ENCODE measurements at places on chromosomes 7 and 10.

DNA sequence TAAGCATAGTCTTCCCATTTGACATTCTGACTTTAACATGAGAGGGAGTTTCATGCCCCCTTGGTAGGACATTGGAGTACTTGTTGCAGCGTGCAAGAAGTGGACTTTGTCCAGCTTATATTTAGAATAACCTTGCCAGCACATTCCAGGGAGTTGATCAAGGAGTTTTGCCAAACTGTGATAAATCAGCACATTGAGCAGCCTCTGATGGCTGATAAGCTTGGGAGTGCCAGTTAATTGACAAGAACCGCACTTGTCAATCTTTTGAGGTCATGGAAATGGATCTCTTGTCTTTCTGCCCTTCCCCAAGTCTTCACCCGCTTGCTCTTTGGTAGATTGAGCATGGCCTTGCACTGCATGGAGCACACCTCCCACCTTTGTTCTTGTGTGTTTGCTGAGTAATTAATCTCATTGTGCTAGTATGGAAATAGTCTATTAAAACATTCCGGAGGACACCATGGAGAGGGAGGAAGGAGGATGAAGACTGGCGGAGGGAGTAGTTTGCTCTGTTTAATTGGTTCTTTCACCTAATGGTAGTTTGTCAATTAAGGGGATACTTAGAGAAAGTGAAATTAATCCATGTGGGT is 668.5 kb upstream of the GALNT17 start:
- DNase-seq: no peak

DNA sequence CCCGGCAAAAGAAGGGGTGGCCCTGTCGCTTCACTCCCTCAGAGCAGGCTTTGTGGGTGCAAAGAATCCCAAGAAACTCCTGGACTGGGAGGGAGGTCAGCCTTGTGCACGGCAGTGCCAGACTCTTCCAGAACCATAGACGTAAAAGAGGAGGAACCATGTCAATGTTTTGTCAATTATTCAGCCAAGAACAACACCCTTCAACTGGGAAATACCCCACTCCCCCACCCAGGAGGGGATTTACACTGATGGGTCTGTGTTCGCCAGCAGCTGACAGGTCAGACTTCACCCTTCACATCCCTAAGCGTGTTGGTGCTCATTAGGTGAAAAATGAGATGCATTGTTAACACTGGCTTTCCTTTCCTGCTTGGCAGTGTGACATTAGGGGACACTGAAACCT is 116.8 kb upstream of the BMPER start:
- no peak for DNase-seq

- DNase-seq: no peak
Observed at GRCh38 chr7:70318511-70318910, 720.2 kb downstream of the AUTS2 start.

GRCh38 chr7:116953906-116954838 is 871 bp downstream of the ST7 start:
- DNase-seq: peak; percentile 48

DNA sequence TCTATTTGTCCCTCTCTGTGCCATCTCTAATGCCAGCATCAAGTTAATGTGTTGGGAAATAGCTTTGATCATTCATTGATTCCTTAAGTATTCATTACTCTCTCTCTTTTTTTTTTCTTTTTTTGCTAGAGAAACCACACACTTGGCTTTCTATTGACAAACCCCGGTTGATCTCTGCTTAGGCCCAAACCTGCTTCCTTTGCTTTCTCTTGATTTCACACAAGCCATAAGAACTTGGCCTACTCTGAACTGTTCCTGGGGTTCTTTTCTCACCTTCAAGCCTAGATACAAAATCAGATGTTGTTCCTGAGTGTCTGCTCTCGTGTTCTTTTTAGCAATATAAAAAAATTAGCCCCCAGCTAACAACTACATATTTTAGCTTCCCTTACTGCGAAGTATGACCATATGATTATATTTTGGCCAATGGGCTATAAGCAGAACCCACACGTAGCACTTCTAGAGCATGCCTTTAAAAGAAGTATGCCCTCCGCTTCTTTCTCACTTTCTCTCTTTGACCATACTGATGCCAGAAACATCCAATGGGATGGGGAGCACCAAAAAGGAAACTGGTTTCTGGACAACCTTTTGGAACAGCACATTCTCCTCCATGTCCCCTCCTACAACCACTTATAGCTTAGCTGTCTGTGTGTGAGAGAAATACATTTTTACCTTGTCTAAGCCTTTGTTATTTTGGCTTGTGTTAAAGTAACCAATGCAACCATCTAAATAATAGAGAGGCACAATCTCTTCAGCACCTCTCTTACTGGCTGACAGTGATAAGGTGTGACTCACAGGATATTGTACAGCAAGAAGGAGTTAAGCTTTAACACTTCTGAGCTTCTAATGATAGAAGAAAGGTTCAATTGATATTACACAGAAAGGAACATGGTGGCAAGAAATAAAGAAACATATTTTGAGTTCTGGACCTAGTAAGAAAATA is 96.6 kb upstream of the LRRN3 start:
- DNase-seq: no peak

GRCh38 chr7:98307971-98308466 is 26.5 kb downstream of the BRI3 start:
- no peak for DNase-seq

DNA sequence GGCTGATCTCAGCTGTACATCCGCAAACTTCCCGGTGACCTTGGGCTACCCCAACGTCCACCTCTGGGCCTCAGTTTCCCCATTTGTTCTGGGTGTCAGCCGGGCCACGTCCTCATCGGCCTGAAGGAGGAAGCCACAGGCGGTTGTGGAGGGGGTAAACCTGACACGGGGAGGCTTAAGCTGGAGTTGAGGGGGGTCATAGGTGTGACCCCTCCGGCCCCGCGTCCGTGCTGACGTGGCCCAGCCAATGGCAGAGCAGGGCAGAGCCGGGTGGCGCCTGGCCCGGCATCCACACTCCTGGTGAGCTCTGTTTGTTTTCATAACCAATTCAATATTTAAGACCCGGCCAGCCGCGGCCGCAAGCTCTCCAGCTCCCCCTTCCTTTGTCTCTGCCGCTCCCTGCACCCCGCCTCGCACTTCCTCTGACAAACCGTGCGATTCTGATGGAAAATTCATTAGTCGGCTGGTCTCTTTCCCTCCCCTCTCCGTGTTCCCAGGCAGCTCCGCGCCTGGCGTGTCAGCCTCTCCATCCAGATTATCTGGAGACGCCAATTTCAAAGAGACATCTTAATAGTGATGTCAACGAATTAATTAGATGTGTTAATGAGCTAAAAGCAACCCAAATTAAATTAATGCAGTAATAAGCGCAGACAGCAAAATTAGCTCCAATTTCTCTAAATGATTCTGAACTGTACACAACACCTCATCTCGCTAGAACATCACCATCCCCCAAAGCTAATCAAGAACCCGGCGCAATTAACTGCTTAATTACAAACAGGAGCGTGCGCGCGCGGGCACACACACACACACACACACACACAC is 55.4 kb downstream of the MICALL2 start:
- DNase-seq: peak; percentile 33

DNA sequence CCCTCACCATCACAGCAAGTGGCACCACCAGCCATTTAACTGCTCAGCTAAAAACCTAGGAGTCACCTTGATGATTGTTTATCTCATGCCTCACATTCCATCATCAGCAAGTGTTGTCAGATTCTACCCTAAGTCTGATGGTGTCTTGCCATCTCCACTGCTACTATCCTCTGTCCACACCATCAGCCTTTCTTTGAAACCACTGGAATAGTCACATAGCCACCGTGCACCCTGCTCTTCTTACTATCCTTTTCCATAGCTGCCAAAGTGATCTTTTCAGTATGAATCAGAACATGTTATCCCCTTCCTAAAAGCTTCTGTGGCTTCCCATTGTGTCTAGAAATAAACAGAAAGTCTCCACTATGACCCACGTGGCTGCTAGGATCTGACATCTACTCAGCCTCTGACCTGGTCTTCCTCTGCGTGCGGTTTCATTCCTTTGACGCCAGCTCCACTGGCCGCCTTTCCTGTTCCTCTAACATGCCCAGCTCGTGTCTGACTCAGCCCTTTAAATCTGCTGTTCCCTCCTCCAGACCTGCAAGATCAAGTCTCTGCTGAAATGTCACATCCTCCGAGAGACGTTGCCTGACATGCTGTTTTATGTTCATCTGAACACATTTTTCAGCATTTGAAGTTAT is 16.5 kb upstream of the CHN2 start:
- peak; percentile 95 for DNase-seq

GRCh38 chr7:128878226-128879105 is 15.8 kb downstream of the ATP6V1F start:
- no peak for DNase-seq

GRCh38 chr10:1579671-1580070 is 157.7 kb downstream of the ADARB2 start:
- no peak for DNase-seq

DNA sequence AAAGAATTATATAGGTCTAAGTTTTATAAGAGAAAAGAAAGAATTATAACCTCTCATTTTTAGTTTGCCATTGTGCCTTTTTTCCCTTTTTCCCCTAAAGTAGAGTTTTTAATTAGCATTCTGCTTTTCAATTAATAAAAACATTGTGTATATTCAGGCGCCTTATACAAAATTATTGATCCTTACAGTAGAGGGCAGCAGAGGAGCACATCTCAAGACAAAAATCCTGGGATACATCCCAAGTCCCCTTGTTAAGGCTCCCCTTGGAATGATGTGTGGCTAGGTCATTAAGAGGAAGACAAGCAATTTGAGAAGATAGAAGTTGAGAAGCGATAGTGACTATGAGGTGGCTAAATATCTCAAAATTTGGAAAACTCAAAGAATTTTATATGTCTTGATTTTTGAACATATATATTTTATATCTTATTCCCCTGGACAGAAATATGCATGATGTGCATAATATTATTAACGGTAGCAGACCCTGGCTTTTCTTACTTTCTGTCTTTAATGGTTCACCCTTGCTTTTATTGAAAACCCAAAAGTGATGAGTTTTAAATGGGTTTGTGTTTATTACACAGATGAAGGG is 19.1 kb upstream of the TPK1 start:
- DNase-seq: peak; percentile 20

- DNase-seq: peak; percentile 48
Observed at GRCh38 chr7:16695621-16696237, 49.7 kb downstream of the BZW2 start.

DNA sequence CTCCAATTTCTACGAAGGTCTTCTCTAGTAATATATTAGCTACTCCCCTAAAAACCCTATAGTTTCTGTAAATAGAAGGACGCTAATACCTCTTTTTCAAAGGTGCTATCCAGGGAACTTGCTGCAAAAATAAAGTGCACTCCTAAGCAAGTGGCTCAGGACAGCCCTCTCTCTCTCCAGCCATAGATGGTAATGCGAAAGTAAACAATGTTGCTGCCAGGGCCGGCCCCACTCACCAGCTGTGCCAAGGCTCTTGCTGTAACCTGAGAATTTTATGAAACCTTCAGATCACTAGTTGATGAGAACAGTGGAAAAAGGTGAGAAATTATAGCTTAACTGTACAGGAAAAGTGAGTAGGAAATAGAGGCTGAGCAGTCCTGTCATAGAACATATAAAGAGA is 10.9 kb upstream of the TAS2R39 start:
- no peak for DNase-seq
